Activated CD4-positive, alpha-beta T cell treated with anti-CD3 and anti-CD28 coated beads, Interleukin-2, amount 10 ng/mL, durations not matched to agents 7 days and 5 days (primary cell): ENCODE measurements at places on chromosomes 11 and 22.

- H3K4me3 ChIP-seq, result peak overlapping the region; percentile 63
- peaks cover 60% of the 10 kb centered on the region for H3K4me1 ChIP-seq
- no peaks in the 10 kb centered on the region for H3K27me3 ChIP-seq
- DNase-seq, result peak; percentile 26
Measured at GRCh38 chr11:13338427-13339069, 61.0 kb downstream of the BMAL1 start.

DNA sequence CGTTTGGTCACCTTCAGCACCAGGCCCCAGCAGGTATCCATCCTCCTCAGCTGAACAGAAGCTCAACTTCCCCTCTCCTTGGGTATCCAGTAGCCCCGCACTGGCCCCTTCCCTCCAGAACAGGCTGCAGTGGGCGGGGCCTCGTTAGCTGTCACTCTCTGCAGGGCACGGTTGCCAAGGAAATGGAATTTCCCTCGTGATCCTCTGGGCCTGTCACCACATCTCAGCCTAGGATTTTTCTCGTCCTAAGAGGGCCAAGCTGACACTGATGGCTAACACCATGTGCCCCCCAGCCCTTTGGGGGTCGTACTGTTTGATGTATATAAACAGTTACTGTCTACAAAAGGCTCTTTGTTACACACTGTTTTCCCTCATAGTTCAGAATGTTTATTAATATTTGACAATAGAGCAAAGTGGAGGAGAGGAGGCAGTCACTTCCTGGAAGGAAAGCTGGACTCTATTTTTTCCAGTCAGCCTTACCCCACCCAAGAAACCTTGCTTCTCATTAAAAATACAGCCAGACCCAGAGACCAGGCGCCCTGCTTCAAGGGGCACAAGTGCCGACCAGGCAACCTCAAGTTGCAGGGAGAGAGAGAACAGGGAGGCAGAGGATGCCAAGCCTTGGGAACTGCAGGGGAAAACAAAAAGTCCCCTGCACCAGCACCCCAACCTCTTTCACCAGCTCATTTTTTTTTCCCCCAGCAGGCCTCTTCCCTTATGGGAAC lies 44.5 kb downstream of the FEZ1 start:
- no peak overlapping the region for H3K27ac ChIP-seq
- no peaks in the 10 kb centered on the region for H3K27me3 ChIP-seq
- H3K36me3 ChIP-seq, result no peaks in the 10 kb centered on the region

DNA sequence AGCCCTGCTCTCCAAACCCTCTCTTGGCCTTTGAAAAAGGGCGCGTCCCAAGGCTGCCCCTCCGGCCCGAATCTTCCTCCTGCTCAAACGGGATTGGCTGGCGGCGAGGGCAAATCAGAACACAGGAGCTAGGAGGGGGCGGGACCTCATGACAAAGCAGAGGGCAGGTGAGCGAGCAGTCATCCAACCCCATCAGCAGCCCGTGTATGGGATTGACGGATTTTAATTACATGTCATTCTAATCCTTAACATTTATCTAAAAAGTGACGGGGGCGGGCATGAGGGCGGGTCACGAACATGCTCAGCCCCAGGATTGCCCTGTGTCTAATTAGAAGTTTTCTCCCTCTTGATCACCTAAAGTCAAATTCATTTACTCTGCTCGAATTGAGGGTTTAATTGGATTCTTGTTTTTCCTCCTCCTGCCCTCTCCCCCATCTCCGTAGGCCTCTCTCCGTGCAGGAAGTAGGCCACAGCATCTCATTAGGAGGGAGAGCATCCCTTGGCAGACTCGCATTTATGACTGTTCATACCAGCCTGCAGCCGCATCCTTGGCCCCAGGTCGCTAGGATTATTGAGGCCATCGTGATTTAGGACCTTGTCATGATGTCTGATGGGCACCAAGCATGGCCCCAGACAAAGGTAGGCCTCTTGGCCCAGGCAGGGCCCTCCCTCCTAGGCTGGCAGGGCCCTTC lies 147.1 kb downstream of the CHST1 start:
- H3K4me3 ChIP-seq, result no peak overlapping the region
- H3K36me3 ChIP-seq, result no peaks in the 10 kb centered on the region
- no peaks in the 10 kb centered on the region for H3K4me1 ChIP-seq

- H3K27me3 ChIP-seq, result no peaks in the 10 kb centered on the region
- no peak for DNase-seq
- H3K36me3 ChIP-seq, result no peaks in the 10 kb centered on the region
- no peak overlapping the region for H3K27ac ChIP-seq
Measured at GRCh38 chr11:99424313-99425084, 403.8 kb downstream of the CNTN5 start.

DNA sequence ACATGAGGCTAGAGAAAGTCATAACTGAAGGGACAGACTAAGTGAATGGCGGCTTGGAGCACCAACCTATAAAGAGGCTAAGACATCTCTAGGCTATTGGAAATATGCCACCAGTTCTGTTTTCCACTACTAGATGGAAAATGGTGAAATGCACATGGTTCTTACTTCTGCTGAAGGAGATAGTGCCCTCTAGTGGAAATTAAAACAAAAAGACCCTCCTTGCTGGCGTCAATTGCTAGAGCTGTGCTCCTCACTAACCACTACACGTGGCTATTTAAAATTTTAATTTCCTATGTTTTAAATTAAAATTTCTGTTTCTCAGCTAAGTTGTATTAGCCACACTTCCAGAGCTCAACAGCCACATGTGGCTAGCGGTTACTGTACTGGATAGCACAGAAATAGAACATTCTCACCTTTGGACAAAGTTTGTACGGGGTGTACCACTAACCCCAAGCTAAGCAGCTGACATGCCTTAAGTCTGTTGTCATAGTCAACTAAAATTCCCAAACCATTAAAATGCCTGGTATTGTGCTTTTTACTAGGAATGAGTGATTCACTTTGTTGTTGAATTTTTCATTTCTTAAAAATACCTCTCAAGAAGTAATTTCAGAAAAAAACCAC lies 34.1 kb upstream of the CALCA start:
- no peaks in the 10 kb centered on the region for H3K36me3 ChIP-seq
- H3K4me3 ChIP-seq, result no peak overlapping the region
- DNase-seq, result peak; percentile 14
- H3K27ac ChIP-seq, result no peak overlapping the region

DNA sequence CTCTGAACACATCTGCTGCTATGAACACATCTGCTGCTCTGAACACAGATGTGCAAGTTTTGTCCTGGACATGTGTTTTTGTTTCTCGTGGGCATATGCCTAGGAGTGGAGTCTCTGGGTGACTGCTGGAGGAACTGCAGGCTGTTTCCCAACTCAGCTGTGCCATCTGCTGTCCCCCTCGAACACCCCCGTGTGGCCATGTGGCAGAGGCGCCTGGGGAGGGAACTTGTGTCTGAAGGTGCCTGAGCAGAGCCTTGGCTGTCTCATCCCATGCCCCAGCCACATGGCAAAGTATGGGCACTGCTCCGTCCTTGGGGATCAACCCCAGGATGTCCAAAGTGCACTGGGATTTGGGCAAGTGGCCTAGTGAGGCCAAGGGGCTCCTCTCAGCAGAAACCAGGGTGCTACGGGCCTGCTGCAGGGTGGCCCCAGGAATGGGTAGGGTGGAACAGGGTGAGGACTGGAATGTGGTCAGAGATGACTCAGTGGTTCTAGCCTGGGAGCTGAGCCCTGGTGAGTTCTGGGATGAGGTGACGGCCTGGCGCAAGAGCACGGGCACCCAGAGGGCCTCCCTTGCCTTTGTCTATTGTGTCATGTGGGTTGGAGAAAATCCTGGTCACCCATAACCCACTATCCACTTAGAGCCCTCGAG lies 14.7 kb downstream of the GATD1 start:
- peaks cover 4% of the 10 kb centered on the region for H3K4me1 ChIP-seq
- DNase-seq, result peak; percentile 35
- H3K27me3 ChIP-seq, result no peaks in the 10 kb centered on the region
- peaks cover 35% of the 10 kb centered on the region for H3K36me3 ChIP-seq

DNA sequence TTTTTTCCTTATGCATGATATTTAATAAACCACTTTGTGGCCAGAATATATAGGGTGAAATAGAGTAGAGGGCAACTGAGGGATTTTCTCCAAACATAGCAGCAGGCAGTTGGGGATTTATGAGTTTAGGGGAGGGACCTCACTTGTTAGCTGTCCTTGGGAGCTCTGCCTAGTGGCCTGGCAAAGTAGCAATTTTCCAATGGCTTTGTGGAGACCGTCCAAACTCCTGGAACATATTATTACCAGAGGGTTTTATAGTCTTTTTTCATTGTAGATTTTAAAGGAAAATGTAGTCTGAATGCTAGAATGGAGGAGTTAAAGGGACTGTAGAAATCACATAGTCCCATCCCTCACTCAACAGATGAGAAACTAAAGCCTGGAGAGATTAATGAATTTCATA lies 32.3 kb downstream of the AMOTL1 start:
- no peak for DNase-seq
- H3K4me1 ChIP-seq, result no peaks in the 10 kb centered on the region
- H3K27me3 ChIP-seq, result peaks cover 1% of the 10 kb centered on the region

DNA sequence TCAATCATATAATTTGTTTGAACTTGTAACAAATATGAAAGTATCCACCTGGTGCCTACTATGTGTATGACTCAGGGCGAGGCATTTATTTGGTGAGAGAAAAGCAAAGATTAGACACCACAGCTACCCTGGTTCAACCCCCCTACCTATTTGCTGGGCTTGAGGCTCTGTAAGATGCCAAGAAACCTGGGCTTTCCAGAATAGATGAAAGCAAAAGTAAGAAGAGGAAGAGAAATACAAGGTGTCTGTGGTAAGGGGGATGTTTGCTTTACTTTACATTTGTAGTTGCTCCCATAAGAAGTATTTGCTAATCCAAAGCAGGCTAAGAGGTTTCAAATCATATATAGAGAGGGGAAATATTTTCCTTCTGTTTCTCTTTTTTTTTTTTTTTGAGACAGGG lies 61.7 kb downstream of the DDI1 start:
- no peaks in the 10 kb centered on the region for H3K4me1 ChIP-seq
- no peaks in the 10 kb centered on the region for H3K27me3 ChIP-seq
- no peak overlapping the region for H3K4me3 ChIP-seq
- H3K36me3 ChIP-seq, result no peaks in the 10 kb centered on the region

- no peak for DNase-seq
- H3K36me3 ChIP-seq, result no peaks in the 10 kb centered on the region
- H3K27ac ChIP-seq, result no peak overlapping the region
- H3K27me3 ChIP-seq, result no peaks in the 10 kb centered on the region
- no peak overlapping the region for H3K4me3 ChIP-seq
Measured at GRCh38 chr22:45895436-45896152, 81.4 kb downstream of the WNT7B start.

- no peaks in the 10 kb centered on the region for H3K36me3 ChIP-seq
- H3K27me3 ChIP-seq, result peaks cover 27% of the 10 kb centered on the region
- H3K27ac ChIP-seq, result no peak overlapping the region
- peaks cover 7% of the 10 kb centered on the region for H3K4me1 ChIP-seq
Measured at GRCh38 chr11:61954106-61954850, 4.1 kb downstream of the BEST1 start.

DNA sequence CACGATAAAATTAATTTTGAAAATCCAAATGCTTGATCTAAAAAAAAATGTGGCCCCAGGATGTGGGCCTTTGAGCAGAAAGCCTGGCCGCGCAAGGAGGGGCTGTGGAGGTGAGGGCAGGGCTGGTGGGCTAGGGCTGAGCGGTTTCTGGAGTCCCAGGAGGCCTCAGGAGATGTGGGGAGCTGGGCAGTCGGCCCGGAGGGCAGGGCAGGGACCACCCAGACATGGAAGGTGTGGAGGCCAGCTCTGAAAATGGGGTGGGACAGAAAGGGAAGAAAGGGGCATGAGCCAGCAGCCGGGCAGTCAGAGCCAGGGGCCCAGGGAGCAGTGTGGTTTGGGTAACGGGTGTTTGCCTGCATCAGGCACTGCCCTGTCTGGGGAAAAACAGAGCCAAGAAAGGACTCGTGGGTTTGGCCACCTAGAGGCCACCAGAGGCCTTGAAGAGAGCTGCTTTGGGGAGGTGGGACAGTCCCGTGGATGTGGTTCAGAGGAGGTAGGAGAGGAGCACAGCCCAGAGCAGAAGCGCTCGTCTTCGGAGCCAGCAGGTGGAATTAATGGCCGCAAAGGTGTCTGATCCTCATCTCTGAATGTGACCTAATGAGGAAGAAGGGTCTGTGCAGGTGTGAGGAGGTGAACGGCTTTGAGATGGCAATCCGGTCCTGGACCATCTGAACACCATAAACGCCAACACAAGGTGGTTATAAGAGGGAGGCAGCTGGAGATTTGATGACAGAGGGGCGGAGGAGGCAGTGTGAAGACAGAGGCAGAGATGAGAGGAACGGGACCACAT lies 50.2 kb downstream of the IGF2 start:
- peaks cover 7% of the 10 kb centered on the region for H3K4me1 ChIP-seq
- no peaks in the 10 kb centered on the region for H3K36me3 ChIP-seq
- H3K4me3 ChIP-seq, result no peak overlapping the region
- no peak overlapping the region for H3K27ac ChIP-seq
- no peak for DNase-seq

DNA sequence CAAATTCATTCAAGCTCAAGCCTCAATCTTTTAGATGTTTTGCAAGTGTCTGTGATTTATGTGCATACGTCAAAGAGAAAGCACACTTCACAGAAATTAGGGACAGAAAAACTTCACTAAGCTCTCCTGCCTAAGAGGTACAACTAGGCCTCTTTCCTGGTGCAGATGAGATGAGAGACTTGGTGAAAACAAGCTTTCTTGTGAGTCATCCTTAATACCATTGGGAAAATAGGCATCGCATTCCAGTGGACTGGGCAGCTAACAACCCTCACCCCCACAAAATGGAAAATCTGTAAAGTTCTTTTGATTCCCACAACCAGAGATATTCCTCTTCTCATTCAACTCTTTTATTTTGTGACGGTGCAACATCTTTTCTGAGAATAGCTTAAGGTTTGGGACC lies 1110.4 kb upstream of the CCDC90B start:
- H3K4me3 ChIP-seq, result no peak overlapping the region
- no peaks in the 10 kb centered on the region for H3K36me3 ChIP-seq
- H3K27ac ChIP-seq, result no peak overlapping the region
- no peaks in the 10 kb centered on the region for H3K27me3 ChIP-seq
- DNase-seq, result no peak

DNA sequence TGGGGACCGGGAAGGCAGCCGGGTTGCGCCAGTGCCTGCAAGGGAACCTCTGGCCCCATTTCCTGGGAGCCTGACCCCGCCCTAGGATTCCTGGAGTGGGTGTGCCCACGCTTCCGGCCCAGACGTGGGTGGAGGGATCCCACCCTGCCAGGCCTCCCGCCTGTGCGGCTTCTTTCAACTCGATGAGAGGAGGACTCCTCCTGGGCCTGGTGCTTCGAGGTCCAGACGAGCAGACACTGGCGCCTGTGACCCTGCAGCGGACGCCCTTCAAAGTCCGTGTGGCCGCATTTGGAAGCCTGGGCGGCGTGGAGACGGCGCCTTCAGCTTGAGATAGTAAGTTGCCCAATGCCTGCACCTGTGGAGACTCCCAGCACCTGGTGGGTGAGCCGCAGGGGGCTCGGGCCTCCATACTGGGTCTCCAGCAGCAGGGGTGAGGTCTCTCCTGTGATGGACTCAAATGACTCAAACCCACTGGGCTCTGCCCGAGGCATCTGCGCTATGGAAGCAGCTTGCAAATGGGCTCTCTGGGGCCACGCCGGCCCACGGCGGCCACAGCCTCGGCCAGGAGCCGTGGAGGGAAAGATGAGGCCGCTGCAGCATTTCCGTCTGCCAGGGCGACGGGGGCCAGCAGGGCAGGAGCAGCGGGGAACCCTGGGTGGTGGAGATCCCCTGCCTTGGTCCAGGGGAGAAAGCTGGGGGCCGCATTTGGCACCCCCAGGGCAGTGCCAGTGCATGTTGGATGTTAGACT lies 64.3 kb upstream of the PPARA start:
- H3K27me3 ChIP-seq, result no peaks in the 10 kb centered on the region
- no peak for DNase-seq
- H3K4me1 ChIP-seq, result peaks cover 5% of the 10 kb centered on the region
- no peak overlapping the region for H3K4me3 ChIP-seq
- H3K36me3 ChIP-seq, result no peaks in the 10 kb centered on the region
